ENCODE measurements at places on chromosomes 6 and 20.
A peak's percentile ranks its signal among the peaks of the same experiment; 100 is the strongest.

- no peak for DNase-seq
Observed at GRCh38 chr6:32589596-32590449, at the start of gene HLA-DRB1. Gene HLA-DRB1, minus strand, starts transcription at chr6:32589848. Its CDS starts 106 bp downstream, at chr6:32589742.

- no peak for DNase-seq
Observed at GRCh38 chr20:61777773-61778494, 287.7 kb downstream of the TAF4 start.

DNA sequence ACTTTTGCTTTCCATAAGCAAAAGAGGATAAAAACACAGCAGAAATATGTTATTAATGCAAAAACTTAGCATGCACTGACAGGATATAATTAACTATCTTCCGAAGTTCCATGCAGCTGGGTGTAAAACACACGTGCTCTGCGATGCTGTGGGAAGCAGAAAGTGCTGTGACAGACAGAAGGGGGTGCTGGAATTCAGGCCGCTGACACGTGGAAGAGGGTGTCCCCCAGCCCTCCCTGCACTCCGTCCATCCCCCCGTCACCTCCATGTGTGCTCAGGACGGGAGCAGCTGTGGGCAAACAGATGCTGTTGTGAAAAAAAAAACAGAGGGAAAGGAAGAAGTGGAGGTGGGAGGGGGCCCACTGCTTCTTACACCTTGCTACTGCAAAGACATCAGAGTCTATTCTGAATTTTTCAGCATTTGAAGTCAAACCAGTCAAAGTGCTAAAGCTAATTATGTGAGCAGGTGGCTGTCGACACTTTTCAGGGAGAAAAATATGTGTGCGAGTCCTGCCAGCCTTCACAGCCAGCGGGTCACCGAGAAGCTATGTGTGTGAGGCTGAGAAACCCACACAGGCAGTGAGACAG is 175.9 kb upstream of the AFDN start:
- no peak for DNase-seq

- no peak for DNase-seq
Observed at GRCh38 chr6:149054559-149055194, 262.8 kb upstream of the TAB2 start.

- no peak for DNase-seq
Observed at GRCh38 chr6:110511401-110511800, 35.0 kb upstream of the SLC22A16 start.

DNA sequence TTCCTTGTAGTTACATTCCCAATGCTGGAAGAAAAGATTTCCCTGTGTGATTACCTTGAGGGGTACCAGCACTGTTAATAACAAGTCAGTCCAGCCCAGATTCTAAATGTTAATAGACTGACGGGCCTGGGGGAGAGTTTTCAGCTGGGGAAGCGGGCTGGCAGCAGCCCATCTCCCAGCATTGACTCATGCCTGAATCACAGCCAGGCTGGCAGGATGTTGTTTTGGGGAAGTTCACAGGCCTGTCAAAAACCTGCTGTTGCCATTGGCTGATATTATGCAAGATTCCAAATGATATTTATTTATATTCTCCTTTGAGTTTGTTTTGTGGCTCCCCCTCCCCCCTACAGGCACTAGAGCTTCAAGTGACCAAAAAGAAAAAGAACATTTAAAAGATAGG is 213.9 kb upstream of the CNR1 start:
- DNase-seq = peak; percentile 1

GRCh38 chr6:2531426-2532215 is 219.1 kb downstream of the MYLK4 start:
- no peak for DNase-seq

DNA sequence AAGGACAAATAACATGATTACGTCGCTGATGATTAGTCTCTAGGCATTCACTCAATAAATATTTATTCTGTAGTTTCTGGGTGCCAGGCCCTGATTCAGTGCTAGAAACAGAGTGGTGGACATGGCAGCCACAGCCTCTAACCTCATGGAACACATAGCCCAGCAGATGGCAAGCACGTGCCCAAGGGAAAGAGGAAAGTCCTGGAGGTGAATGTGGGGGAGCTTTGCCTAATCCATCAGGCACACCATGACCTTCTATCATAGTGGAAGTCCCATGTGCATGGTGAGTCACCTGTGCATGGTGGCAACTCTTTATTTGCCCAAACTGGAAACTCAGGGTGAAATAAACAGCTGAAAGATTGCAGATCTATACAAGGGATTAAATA is 143.0 kb upstream of the TNFAIP3 start:
- DNase-seq = no peak

DNA sequence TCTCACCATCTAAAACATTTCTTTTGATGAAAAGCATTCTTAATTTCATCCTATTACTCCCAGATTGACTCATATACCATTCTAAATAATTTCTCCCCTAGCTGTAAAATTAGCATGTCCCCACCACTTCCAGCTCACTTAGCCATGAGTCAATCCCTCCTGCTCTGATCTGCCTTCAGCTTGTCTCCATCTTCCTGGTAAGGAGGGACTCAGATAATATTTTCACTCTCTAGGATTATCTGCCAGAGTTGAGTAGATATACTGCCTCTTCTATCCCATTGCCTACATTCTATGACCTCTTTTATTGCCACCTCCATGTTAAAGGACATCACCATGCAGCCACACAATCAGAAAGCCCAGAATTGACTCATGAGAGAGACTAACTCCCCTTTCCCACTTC is 348.8 kb upstream of the POU3F2 start:
- no peak for DNase-seq

DNA sequence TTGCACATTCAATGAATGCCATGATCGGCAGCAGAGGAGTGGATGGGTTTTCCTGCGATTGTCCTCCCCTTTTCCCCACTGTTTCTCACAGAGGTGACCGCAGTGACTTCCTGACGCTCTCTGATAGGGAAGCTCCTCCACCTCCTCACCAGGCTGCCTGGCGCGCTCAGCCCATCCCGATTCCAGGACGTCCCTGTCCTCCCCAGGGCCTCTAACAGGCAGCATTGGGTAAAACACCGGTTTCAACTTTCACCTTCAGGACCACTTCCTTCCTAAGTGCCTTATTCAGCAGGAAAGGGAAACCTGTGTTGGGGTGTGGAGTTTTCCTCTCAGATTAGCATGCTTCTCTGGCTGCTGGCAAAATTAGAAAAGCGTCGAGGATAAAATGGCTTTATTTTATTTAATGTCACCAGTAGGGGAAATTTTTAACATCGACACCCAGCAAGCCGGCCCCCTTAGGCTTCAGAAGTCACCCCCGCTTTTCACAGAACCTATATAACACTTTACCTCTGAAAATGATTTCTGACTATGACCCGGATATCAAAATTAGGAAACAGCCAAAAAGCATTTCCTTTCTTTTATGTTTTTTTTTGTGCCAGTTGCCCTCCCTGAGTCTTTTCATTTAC is 570.4 kb upstream of the GJE1 start:
- DNase-seq = no peak

- no peak for DNase-seq
Observed at GRCh38 chr6:170451762-170452651, 101.1 kb downstream of the PSMB1 start.

DNA sequence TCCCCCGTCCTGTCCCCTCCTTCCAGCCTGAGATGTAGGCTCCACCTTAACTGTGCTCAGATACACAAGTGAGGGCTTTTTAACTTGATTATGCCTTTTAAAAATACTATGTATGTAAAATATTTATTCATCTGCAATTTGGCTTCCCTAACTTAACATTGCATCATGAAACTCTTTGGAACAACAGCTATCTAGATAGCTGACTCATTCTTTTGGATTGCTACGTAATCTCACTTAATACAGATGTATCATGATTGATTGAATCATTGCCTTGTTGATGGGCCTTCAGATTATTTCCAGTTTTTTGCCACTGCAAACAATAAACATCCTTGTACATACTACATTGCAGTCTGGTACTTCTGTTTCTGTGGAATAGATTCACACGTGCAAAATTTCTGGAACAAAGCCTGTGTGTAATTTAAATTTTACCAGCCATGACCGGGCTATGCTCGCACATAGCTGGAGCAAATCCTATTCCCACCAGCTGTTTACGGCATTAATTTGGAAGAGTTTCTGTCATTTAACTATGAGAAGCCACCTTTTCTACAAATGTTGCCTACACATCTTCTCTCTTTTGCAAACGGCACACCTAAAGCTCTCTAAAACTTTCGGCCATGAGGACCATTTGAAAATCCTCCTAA is 6.5 kb downstream of the PRND start:
- DNase-seq = no peak

GRCh38 chr6:147077251-147077650 is 127.0 kb upstream of the STXBP5 start:
- DNase-seq = peak; percentile 19

- DNase-seq = no peak
Observed at GRCh38 chr20:36399969-36400545, 93.9 kb downstream of the DLGAP4 start.

GRCh38 chr6:63637865-63638445 is 2.4 kb downstream of the PHF3 start:
- DNase-seq = no peak

GRCh38 chr20:55004044-55004443 is 528.7 kb downstream of the DOK5 start:
- DNase-seq = no peak

GRCh38 chr20:1509237-1509636 is 18.0 kb upstream of the SIRPB2 start:
- DNase-seq = peak; percentile 35

DNA sequence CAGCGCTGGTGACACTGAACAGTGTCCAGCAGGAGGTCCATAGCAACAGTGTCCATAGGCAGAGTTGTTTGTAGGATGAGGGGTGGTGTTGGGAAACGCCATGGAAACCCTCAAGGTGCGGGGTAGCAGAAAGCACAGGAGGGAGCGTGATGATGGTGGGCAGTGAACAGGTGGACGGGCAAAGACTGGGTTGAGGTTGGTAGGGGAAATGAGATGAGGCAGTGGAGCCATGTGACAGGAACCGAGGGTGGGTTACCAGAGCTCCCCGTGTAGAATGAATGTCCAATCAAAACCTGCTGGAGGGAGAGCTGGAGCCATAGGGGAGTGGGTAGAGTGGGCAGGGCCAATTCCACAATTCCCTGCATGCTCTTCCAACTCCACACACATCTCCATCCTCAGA is 38.0 kb downstream of the HLA-DPB1 start:
- no peak for DNase-seq

GRCh38 chr6:147136057-147136456 is 68.2 kb upstream of the STXBP5 start:
- no peak for DNase-seq

GRCh38 chr6:130366107-130367005 is 539 bp downstream of the TMEM200A start:
- DNase-seq = peak; percentile 1

- no peak for DNase-seq
Observed at GRCh38 chr6:159739341-159739740, 12.0 kb downstream of the WTAP start.

- DNase-seq = no peak
Observed at GRCh38 chr6:145532361-145532760, 203.0 kb downstream of the EPM2A start.

- DNase-seq = no peak
Observed at GRCh38 chr6:6655805-6656251, 67.3 kb downstream of the LY86 start.

GRCh38 chr6:9487128-9487527 is 927.7 kb downstream of the TFAP2A start:
- DNase-seq = no peak

DNA sequence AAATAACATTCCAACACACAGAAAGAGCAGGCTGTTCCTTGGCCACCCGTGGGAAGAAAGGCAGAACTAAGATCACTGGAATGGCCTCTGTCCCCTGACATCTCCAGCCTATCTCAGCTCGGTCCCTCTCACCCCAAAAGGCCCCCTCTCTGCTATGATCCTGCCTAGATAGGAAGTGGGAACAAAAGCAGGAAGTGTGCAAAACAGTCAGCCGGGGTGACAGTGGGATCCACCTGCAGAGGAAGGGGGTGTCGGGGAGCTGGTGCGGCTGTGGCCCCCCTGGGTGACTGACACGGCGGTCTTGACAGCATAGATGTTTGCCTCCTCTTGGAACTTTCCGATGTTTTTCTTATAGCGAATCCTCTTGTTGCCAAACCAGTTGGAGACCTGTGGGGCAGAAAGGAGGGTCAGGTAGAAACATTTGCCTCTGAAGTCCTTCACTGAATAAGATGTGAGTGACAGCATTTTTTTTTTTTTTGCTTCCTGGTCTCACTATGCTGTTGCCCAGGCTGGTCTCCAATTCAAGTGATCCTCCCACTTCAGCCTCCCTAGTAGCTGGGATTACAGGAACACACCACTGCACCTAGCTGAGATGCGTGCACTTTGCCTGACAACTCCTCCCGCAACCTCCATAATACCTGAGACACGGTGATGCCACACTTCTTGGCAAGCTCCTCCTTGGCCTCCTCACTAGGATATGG is 2.8 kb downstream of the PBX2 start:
- no peak for DNase-seq

DNA sequence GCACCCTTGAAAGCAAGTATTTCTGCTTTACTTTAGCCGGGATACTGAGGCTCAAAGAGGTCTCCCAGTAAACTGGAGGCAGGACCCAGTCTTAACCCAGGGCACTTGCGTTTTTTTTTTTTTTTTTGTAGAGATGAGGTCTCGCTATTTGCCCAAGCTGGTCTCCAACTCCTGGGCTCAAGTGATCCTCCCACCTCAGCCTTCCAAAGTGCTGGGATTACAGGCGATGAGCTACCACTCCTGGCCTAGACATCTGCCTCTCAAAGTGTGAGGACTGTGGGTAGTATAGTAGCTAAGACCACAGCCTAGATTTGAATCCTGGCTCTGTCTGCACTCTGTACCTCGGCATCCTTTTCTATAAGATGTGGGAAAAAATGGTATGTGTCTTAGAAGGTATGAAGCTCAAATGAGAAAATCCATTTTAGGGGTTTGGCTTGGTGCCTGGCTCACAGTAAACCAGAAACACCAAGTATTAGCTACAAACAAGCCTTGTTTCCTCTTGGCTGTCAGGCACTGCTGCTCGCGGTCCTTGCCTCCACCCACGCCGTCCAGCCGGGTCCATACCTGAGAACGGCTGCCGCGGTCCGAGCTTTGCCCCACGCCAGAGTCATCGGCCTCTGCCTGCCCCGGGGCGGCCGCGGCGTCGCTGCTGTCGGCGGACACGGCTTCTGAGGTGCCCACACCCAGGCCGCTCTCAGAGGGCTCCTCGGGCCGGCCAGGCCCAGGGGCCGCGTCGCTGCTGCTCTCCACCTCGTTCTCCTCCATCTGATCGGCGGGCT is 1.2 kb downstream of the ZNF335 start:
- DNase-seq = no peak

- DNase-seq = no peak
Observed at GRCh38 chr20:17495826-17496225, 35.4 kb downstream of the BFSP1 start.
